ENCODE measurements at places on chromosomes 1 and 21.

GRCh38 chr21:45977396-45977795 lies 4.2 kb upstream of the COL6A1 start:
- DNase-seq, result no peak

DNA sequence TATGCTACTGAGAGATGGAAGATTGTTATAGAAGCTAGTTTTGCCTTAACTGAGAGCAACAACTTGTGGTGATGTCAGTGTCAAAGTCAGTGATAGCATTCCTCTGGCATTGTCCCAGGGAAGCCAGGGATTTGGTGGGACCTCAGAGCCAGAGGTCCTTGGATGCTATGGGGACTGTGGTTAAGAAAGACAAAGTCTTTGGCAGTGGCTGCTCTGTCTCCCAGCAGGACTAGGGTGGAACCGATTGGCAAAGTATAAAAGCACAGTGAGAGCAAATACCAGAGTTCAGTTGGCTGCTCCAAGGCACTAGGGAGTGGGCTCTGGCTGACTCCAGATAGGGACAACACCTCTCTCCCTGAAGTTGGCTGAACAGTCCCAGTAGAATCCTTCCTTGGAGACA lies 104.8 kb downstream of the GDAP2 start:
- no peak for DNase-seq

GRCh38 chr1:208731981-208732821 lies 488.0 kb upstream of the PLXNA2 start:
- no peak for DNase-seq

- DNase-seq, result no peak
Measured at GRCh38 chr1:44775930-44776729, 790 bp downstream of the RPS8 start.

DNA sequence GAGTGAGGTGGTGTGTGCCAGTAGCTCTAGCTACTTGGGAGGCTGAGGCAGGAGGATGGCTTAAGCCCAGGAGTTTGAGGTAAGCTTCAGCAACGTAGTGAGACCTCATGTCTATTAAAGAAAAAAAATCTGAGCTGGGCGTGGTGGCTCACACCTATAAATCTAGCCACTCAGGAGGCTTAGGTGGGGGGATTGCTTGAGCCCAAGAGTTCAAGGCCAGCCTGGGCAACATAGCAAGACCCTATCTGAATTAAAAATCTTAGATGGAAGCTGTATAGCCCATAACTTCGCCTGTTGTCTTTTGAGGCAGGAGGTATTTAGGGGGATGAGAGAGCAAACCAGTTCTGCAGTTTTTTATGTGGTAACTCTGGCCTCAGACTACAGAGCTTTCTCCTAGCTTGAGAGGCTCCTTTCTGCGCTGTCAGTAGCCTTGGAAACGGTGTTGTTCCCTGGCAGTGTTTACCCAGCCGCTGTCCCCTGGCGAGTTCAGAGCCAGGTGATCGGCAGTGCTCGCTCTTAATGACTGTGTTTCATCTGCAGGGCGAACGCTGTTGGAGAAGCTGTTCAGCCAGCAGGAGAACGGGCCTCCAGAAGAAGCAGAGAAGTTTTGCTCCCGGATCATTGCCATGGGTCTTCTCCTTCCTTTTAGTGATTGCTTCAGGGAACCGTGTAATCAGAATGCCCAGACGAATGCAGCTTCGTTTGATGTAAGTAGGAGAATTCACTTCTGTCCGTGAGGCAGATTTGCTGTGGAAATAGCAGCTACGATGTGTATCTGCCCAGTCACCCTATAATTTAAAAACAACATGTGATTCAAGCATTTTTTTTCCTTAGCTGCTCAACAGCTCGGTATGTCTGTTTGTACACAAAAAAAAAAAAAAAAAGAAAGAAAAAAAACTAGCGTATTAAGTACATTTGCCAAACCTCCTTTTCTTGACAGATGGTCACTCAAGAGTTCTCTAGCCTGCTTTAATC lies 31.2 kb downstream of the FMN2 start:
- DNase-seq, result no peak

DNA sequence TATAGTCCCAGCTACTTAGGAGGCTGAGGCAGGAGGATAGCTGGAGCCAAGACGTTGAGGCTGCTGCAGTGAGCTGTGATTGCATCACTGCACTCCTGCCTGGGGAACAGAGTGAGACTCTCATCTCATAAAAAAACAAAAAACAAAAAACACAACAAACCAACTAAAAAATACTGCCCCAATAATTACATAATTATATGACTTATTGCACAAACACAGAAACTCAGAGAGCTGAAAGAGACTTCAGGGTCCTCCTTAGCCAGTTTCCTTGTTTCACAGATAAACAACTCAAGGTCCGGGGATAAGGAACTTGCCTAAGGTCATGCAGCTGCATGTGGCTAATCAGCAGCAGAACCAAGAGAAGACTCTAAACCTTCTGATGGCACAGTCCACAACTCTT lies 11.9 kb downstream of the EXTL2 start:
- no peak for DNase-seq

Data from amniotic stem cell (primary cell).